ENCODE measurements at places on chromosomes 6 and 20. TPM values are rescaled to one million over a fixed set of nuclear protein-coding genes. Genes with fewer than 3 reads are reported as not detected.

Gene RAET1G
- not detected for total RNA-seq

Gene POM121L2
- total RNA-seq, result 0.09 TPM

- DNase-seq, result no peak
Observed at GRCh38 chr6:85672050-85672449, 29.4 kb upstream of the SYNCRIP start.

DNA sequence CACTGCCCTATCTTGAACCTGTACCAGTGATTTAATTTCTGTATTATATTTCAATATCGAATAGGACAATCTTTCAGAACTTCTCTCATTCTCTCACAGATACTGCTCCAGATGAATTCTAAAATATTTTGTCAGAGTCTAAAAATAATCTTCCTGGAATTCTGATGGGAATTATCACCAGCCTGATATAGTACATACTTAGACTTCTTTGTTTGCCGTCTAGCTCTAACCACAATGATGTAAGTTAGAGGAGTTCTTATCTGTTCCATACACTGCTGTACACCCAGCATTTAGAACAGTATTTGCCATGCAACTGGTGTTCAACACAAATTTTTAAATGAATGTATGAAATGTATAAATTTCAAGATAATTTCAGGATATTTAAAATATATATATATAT is 1.3 kb upstream of the HUS1B start:
- DNase-seq, result no peak

GRCh38 chr6:82553863-82554531 is 190.4 kb downstream of the TPBG start:
- DNase-seq, result no peak

DNA sequence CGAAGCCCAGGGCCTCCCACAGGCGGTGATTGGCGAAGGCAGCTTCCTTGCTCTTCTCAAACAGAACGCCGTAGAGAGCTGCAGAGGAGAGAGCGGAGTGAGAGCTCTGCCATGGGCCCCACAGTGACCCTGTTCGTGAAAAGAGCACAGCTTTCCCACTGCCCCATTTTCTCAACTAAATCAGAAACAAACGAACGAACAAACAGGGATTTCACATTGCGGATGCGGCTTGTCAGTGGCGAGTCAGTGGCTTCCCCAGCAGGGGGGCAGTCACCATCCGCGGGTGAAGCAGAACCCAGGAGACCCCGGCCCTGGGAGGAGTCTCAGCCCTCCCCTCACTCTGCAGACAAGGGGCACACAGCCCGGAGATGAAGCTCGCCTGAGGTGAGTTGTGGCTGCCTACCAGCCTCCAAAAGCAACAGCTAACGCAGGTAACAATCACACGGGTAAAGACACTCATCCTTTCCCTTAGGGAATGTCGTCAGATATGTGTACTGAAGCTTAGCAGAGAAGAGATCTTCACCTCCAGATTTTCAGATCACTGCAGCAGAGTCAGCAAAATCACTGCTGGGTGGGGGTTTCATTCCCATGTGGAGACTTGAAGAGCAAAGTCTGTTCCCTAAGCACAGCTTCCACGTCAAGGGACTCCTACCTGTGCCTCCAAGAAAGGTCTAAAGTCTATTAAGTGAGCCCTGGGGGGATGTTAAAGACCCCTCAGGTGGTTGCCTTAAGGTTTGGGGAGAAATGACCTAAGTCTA is 51.2 kb upstream of the GPR31 start:
- peak; percentile 40 for DNase-seq

DNA sequence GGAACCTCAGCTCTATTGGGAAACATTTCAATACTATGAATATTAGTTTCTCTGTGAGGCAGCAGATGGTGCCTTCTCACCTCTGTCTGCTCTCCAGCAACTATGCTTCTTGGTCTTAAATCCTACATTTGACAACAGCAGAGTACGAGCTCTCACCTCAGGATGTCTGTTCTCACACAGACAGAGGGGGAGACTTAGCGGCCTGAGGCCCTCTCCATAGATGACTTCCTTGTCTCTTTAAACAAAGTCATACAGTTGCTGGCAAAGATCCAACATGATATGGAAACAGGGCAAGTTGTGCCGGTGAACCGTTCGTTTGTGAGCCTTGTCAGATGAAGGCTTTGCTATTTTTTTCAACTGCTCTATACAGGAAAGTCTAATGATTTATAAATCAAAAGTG is 43.7 kb upstream of the GABRR1 start:
- DNase-seq, result peak; percentile 32

Gene PPP1R3G
- total RNA-seq, result not detected

- DNase-seq, result no peak
Observed at GRCh38 chr20:49983123-49983847, 505 bp downstream of the SNAI1 start.

DNA sequence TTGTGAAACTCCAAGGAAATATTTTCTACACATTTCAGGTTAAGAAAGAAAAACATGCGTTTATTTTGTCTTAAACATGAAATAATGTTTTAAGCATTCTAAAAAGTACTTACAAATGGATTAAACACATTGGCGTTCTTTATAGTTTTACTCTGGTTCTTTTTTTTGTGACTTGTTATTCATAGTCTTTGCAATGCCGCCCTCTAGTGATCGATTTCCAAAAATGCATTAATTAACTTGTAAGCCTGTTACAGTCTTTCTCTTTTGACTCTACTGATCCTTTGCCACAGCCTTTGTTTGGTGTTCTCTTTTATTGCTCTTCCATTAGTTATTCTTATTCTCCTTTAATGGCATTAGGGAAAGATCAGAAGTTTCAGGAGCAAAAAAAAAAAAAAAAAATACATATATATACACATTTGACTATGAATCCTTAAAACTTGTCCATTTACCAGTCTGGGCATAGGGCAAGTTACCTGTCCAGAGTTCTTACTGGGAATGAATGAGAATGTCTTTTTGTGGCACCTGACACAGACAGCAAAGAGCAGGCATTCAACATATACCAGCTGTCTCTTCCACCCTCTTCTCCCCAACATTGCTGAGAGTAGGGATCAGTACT is 59.9 kb downstream of the MACROD2 start:
- DNase-seq, result no peak
